Smooth muscle cell of bladder (primary cell): ENCODE measurements at places on chromosomes 5 and 9. TPM values are rescaled to one million over a fixed set of nuclear protein-coding genes. Genes with fewer than 3 reads are reported as not detected.

The IL31RA gene
- 0.18 and 0.71 TPM in 2 replicates for total RNA-seq

The SPATA31A3 gene
- total RNA-seq: not detected in 2 replicates

The SH2D3C gene
- under 0.01 and 0.37 TPM in 2 replicates for total RNA-seq

The OBP2B gene
- not detected in 2 replicates for total RNA-seq
